H1 (cell line): ENCODE measurements at places on chromosomes 16 and 17. TPM values are rescaled to one million over a fixed set of nuclear protein-coding genes. Genes with fewer than 3 reads are reported as not detected.

Gene TBC1D3C
- not detected in 2 replicates for total RNA-seq

GRCh38 chr16:52191531-52192134, 355.3 kb downstream of the TOX3 start:
- DNase-seq: peak; percentile 33

DNA sequence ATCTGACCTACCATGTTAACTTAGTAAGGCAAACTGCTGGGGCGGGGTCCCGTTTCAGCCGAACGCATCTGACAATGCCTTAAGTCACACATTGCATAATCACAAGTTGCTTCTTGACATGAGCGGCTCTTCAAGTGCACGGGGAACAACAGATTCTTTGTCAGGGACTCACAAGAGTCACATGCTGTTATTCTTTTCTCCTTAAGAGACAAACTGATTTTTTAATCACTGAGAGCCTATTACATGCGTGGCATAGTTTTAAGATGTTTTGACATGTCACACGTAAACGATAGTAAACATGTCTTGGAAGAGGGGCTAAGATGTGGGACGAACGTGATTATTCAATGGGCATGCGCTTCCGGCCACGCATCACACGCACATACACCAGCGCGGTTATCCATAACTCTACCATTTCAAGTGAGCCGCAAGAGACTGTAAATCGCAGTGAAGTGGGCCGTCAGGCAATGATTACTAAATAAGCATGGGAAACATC, 63.4 kb downstream of the ADCY9 start:
- no peak for DNase-seq

- no peak for DNase-seq
Observed at GRCh38 chr16:17828012-17828411, 357.3 kb upstream of the XYLT1 start.

Gene ANKFN1
- not detected in 2 replicates for total RNA-seq

Gene TMC7
- 2.6 and 3.4 TPM in 2 replicates for total RNA-seq

GRCh38 chr17:30558686-30559545, 81.7 kb downstream of the GOSR1 start:
- peak; percentile 41 for DNase-seq

Gene USB1
- total RNA-seq: 65.4 and 72.9 TPM in 2 replicates

Gene INCA1
- 1.1 and 1.4 TPM in 2 replicates for total RNA-seq

DNA sequence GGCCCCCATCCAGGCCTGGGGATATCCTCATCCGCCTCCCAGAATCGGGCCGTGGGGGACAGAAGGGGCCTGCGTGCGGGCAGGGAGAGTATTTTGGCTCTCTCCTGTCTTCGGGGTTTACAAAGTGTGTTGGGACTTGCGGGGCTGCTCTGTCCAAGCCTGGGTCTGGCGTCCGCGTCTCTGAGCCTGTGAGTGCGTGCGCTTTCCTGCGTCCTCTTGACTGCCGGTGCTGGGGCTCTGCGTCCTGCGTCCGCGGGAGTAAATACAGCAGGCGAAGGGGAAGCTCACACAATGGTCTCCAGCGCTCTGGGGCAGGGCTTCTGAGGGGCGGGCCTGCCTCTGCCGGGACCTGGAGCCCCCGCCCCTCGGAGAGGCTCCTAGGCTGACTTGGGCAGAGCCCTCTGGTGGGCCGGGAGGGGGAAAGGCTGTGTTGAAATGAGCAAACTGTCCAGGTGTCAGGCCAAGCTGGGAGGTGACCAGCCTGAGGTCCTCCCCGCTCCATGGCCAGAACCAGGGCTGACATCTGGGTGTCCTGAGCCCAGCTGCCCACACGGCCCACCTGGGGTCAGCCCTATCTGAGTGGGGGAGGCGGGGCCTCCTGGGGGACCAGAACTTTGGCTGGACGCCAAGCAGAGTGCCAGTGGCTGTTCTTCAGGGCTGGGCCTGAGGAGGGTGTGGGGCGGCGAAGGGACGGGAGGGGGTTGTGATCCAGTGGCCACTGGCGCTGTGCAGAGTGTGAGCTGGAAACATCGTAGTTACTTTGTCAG, 233.6 kb downstream of the SEC14L1 start:
- DNase-seq: peak; percentile 59

Gene SCNN1G
- 0.99 and 1.1 TPM in 2 replicates for total RNA-seq

Gene PRSS27
- total RNA-seq: 1.3 and 2.2 TPM in 2 replicates

Gene WWP2
- 42.2 and 44.3 TPM in 2 replicates for total RNA-seq

DNA sequence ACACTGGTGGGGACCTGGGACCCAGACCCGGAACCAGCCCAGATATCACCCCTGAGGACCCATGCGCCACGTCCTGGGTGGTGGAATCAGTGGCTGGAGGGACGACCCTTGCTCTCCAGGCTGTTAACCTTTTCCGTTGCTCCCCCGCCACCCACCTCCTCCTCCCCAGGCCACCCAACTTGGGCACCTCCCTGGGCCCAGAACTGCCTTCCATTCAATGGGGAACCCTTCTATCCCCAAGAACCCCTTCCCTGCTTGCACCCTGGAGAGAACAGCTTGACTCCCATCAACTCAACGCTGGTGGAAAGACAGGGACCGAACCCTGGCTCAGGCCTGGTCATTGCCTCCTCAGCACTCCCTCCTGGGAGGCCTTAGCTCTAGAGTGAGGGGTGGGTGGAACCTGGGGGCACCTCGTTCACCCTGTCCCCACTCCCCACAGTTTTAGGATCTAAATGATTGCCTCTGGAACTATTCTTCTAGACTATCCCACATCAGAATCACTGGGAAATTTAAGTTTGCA, 5.7 kb upstream of the IL32 start:
- DNase-seq: no peak

Gene TRIM37
- total RNA-seq: 54.6 and 57.0 TPM in 2 replicates

Gene HCRT
- not detected in 2 replicates for total RNA-seq

DNA sequence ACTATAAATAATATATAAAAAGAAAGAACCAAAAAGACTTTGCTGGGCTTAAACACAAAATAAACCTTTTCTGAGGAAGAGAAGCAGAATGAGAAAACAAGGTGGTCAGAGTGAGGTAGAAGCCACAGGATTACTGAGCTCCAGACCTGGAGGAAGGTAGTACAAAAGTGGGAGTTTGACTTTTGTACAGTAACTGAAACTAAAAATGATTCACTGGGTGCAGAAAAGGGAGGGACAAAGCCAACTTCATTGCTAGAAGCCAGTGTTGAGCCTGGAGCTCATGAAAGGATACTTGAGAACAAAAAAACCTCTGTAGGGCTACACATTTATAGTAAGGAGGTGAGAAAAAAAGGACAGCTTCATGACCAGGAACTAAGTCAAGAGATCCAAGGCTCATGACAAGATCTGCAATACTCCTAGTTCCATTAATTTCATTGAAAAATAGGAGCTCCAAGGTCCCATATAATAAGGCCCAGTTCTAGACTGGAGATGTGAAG, 45.5 kb downstream of the PKD1L3 start:
- no peak for DNase-seq

- no peak for DNase-seq
Observed at GRCh38 chr17:17845046-17845775, 8.4 kb upstream of the SREBF1 start.

Gene DHRS7C
- total RNA-seq: not detected in 2 replicates

- DNase-seq: no peak
Observed at GRCh38 chr17:28706471-28707338, 5.0 kb downstream of the PROCA1 start.

DNA sequence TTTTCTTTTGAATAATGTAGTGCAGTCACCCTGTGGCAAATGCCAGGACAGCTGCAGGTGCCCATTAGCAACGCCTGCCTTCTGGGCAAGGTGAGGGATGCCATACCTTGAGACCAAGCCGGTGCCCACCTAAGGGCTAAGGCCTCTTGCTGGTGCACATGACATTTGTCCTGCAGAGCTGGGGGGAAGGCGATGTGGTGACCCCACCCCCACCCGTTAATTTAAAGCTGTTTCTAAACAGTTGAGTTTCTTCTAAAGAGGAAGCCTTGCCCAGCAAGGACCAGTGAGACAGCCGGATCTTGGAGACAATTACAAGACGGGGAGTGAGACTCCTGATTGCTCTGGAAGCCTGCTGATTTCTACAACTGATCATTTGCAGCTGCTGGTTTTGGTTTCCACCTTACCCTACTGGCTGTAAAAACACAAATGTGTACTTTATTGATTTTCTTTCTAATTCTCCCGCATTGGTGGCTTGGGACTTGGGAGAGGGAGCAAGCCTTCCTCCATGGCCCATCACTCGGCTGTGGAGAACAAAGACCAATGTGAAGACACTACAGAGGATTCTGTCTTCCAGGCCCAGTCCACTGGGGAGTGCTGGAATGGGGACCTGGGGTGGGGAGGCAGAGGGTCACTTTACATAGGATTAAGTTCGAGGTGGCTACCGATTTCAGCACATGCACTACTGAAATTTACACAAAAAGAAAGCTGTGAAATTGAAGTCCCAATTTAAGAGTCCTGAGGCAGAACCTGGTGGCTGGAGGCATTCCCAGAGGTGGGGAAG, 2.7 kb downstream of the CDK5R1 start:
- no peak for DNase-seq

Gene SLFN12
- 9.4 and 10.7 TPM in 2 replicates for total RNA-seq

DNA sequence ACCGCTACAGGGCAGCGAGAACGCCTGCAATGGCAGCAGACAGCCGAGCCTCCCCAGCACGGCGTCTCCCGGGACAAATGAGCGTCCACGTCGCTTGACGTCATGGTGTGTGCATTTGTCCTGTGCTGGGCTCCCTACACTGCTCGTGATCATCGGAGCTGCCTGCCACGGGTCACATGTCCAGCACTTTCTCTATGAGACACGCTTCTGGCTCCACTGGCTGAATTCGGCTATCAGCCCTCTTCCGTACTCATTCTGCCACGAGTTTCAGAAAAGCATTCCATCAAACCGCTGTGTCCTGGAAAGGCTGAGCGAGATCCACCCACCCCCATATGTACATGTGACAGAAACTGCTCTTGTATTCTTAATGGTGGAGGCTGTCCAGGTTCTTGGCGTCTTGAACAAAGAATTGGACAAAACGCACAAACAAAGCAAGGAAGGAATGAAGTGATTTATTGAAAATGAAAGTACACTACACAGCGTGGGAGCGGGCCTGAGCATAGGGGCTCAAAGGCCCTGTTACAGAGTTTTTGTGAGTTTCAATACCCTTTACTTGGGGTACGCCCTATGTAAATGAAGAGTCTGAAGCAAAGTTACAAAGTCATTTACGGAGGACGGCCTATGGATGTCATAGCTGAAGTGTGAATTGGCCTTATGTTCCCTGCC, 28.5 kb upstream of the SHCBP1 start:
- no peak for DNase-seq

- DNase-seq: no peak
Observed at GRCh38 chr17:80477647-80478478, 1.5 kb upstream of the NPTX1 start.

Gene CCL22
- not detected in 2 replicates for total RNA-seq

- DNase-seq: no peak
Observed at GRCh38 chr16:71927383-71927782, 32.1 kb downstream of the IST1 start.

- no peak for DNase-seq
Observed at GRCh38 chr16:82357237-82357636, 187.2 kb upstream of the MPHOSPH6 start.

DNA sequence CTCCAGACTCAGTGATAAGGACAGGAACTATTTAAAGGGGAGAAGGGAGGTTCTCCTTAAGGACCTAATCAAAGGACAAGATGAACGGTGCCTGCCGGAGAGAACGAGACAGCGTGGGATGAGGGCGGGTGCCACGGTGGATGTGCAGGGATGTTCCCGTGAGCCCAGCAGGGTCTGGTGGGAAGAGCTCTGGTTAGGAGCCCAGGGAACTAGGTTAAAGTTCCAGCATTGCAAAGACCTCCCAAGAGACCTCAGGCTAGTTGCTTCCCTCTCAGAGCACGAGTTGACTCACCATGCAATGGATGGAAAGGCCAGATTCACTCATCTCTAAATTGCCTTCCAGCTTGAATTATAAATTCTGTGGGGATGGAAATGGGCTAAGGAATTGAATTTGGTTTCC, 14.7 kb downstream of the CCR7 start:
- DNase-seq: no peak

GRCh38 chr17:58335061-58335731, 6.6 kb upstream of the TSPOAP1 start:
- no peak for DNase-seq

GRCh38 chr17:57463103-57463885, 207.0 kb downstream of the MSI2 start:
- no peak for DNase-seq

Gene KRT20
- not detected in 2 replicates for total RNA-seq

DNA sequence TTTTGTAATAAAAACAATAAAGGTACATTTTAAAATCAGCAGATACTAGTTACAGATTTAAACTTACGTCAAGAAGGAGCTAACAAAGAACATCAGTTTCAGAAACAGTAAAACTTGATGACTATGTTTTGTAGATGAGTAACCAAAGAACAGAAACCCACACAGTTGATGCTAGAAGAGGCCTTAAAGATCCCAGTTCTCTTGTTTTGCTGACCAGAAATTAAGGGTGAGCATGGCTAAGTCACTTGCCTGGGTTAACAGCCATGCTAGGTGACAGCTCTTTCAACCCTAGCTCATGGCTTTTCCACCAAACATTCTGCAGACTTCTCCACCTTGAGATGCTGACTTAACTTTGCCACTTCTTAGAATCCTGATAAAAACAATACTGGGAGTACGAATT, 26.4 kb downstream of the STX8 start:
- no peak for DNase-seq

- DNase-seq: no peak
Observed at GRCh38 chr16:89620406-89620841, 7.0 kb downstream of the DPEP1 start.

Gene ZFHX3
- total RNA-seq: 0.90 and 0.99 TPM in 2 replicates

Gene EPX
- total RNA-seq: not detected in 2 replicates

Gene ZP2
- not detected in 2 replicates for total RNA-seq

DNA sequence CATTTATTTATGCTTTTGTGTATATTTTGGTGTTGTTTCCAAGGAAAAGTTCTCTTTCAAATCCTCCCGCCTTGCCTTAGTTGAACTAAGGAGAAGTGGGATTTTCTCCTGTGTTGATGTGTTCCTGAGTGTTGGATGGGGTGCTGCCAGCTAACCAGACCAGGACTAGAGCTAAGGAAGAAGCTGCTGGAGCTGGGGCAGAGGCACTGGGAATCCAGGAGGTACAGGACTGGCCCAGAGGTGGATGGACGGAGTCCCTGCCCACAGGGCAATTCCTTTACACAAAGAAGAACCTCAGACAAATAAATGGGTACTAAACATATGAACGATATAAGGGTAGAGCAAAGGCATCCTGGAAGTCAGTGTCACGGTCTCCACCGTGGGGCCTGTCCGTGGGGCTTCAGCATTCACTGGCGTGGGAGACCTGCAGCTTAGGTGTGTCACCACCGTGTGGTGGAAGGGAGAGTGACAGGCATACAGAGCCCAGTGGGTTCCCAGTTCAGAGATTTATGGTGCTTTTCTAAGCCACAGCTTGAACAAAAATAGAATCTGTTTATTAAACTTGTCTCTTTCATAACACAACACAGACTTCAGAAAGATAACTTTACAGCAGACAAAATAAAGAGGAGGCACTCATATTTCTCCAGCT, 270.7 kb downstream of the NTN1 start:
- DNase-seq: peak; percentile 66

Gene HSD3B7
- 2.9 and 3.1 TPM in 2 replicates for total RNA-seq
